ENCODE measurements at places on chromosomes 1 and 21.

DNA sequence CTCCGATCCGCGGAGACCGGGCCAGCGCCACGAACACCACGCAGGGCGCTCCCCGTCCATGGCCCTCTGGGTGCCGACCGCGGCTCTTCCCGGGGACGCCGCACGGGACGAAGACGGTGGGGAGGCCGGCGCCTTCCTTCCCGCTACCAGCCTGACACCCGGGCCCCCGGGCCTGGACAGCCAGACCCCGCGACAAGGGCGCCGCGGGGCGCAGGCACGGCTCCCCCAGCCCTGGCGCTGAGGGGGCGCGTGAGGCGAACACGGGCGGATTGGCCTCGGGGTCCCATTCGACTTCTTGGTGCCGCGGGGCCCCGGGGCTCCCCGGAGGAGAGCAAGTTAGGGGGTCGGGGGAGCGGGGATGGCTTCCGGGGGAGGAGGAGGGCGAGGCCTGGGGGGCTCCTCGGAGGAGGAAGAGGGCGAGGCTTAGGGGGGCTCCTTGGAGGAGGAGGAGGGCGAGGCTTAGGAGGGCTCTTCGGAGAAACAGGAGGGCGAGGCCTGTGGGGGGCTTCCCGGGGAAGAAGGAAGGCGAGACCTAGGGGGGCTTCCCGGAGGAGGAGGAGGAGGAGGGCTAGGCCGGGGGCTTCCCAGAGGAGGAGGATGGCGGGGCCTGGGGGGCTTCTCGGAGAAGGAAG, 537 bp upstream of the KLHL17 start:
- DNase-seq, result no peak

DNA sequence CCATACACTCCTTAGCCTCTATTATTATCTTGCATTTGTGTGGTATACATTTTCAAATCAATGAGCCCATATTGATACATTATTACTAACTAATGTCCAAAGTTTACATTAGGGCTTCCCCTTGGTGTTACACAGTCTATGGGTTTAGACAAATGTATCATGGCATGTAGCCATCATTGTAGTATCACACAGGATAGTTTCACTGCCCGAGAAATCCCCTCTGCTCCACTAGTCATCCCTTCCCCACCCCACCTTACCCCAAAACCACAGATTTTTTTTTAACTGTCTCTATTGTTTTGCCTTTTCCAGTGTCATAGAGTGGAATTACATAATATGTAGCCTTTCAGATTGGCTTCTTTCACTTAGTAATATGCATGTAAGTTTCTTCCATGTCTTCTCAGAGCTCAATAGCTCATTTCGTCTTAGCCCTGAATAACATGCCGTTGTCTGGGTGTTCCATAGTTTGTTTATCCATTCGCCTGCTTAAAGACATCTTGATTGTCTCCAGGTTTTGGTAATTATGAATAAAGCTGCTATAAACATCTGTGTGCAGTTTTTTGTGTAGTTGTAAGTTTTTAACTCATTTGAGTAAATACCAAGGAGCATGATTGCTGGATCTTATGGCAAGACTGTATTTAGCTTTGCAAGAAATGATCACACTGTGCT, 86.4 kb upstream of the LYST start:
- no peak for DNase-seq

DNA sequence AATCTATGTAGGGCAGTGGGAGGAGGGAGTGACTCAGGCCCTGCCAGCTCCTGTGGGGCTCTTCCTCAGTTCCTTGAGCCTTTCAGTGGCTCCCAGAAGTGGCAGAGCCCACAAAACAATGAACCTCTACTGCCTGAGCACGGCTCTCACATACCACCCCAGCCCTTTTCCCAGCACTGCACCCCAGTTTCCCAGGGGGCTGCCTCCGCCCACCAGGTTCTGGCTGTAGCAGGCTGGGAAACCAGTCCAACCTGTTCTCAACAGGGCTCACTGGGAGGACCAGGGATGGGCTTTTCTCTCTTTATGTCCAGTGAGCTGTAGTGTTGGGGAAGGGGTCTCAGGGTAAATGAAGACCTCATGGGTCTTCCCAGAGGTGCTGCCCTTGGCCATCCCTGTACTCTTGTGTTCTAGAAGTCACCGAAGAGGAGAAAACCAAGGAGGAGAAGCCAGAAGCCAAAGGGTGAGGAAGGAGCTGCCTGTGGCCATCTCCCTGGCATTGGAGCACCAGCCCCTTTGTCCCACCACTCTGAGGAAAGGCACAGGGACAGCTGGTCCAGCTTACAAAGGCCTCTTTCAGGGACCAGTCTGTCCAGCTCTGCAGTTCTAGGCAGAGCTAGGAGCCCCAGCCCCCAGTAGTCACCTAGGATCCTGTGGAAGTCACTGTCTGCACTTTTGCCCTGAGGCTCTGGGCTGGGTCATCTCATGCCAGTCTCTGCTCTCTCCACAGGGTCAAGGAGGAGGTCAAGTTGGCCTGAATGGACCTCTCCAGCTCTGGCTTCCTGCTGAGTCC, 3.5 kb downstream of the MARCKSL1 start:
- no peak for DNase-seq

DNA sequence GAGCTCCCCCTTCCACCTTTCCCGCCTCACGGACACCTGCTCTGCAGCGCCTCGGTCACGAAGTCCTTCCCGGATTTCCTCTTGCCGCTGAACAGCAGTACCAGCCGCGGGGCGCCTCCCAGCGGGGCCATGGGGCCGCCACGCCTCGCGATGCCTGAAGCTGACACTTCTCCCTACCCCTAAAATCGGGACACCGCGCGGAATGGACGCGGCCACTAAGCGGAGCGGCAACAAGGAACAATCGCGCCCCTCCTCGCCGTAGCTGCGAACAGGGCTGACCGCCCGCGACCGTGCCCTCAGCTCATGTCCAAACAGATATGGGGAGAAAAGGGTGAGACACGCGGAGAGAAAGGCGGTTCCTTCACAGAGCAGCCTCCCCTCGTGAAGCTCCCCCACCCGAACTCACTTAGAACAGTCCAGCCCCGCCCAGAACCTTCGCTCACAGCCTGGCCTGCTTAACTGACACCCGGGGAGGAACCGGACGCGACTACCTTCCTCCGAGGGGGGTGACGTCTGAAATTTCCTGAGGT, at the start of gene PMVK:
Gene PMVK (minus strand): TSS at position 165 of the 530 bp plus-strand sequence. CDS start 34 bp downstream, at position 131.
- DNase-seq, result peak; percentile 92

DNA sequence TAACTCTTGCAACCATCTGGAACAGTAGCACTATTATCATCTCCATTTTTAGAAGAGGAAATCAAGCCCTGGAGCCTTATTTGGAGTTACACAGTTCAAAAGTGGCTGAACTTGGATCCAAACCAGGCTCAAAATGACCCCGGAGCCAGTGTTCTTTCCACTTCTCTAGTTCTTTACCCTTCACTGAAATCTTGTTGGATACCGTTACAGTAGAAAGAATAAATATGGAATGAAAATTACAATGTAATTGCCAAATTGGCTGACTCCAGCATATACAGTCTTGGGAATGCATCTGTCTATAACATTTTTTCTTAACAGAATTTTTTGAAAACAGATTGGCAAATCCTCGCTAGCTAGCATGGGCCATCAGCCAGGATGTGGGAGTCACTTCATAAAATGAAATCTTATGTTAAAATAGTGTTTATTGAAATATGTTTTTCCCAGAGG, 261.4 kb downstream of the CTH start:
- no peak for DNase-seq

GRCh38 chr1:42334240-42335049, 590 bp downstream of the FOXJ3 start:
- DNase-seq, result no peak

DNA sequence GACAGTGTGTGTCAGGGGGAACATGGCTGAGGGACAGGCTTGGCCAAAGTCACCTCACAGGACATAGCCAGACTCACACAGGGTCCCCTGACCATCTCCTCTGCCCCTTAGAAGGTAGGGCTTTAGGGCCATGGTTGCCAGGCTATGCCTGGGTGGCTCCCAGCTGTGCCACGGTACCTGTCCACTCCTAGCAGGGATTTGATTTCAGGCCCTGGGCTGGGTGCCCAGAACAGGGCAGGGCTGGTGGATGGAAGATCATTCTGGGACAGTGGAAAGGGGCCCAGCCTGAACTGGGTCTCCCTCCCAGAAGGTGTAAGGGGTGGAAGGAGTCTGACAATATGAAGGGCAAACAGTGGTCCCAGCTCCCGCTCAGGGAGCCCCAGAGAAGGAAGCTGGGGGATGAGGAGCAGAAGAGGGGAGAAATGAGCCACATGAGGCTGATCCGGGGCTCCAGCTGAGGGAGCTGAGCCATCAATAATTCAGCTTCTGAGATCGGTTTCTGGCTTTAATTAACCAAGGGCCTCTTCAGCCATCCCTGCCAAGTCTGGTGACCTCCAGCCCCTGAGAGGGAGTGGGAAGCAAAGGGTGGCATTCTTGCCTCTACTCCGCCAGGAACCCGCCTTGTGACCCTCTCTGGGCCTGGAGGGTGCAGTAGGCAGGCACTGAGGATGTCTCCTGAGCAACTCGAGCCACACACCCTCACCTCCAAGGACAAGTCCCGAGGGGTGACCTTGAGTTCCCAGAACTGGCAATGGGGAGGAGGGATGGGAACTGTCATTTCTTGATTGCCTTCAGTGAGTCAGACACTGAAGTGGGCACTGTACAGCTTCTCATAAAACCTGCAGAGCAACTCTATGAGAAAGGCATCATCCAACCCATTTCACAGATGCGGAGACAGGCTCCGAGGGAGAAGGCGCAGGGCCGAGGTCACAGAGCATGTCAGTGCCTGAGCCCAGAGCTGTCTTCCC, 2.1 kb downstream of the CD164L2 start:
- no peak for DNase-seq

DNA sequence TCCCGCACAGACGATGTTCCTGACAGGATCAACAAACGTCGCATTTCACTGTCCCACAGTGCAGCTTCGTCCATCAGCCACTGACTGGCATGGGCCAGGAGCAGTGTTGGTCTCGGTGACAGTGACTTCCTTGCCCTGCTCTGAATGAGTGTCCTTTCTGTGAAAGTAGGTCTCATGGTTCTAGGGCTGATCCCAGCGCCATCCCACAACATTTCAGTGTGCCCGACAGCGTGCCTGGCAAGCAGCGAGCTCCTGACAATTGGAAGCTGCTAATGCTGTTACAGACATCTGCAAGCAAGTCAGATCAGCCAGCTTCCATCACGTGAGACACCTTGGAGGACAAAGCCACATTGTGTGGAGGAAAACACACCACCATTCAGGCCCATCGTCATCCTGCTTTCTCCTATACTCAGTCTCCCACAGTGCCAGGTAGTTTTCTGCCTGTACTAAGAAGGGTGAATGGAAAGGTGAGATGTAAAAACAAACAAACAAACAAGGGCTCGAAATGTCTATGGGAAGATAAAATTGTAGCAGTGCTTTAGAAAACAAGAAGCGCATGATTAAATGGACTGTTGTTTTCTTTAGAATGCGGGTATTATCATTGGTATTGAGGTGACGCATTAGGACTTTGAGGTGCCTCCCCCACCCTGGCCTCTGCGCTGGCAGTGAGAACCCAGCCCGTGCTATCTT, 21.9 kb downstream of the ERRFI1 start:
- DNase-seq, result no peak

- no peak for DNase-seq
These were observed 318.5 kb upstream of the DUSP10 start for GRCh38 chr1:222060210-222060916.

DNA sequence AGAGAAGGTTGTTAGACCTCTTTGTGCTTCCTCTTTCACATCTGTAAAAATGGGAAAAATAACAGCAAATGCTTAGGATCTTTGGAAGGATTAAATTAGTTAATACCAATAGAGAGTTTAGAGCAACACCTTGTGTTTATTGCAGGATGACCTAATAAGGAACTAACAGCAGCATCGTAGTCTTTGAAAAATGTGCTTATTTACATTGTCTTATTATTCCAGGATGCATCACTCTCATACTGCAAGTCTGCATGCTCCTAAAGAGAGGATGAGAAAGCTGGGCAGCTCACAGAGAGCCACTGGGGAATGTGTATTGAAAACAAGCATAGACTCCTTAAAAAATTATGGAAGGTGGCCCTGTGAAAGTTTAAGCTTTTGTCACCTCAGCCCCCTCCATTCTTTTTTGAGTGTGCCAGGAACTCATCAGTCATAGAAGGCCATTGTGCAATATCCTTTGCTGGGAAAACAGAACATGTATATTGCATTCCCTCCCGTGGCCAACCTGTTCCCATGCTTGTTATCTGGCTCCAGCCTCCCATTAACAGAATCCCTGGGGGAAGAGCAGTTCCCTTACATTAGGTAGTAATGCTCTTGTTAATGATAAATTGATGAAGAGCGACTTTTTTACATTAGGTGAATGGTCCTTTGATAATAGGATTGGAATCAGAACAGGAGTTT, 180.7 kb downstream of the ZNF326 start:
- no peak for DNase-seq

- no peak for DNase-seq
These were observed 130.3 kb upstream of the C21orf91 start for GRCh38 chr21:17949421-17949820.

DNA sequence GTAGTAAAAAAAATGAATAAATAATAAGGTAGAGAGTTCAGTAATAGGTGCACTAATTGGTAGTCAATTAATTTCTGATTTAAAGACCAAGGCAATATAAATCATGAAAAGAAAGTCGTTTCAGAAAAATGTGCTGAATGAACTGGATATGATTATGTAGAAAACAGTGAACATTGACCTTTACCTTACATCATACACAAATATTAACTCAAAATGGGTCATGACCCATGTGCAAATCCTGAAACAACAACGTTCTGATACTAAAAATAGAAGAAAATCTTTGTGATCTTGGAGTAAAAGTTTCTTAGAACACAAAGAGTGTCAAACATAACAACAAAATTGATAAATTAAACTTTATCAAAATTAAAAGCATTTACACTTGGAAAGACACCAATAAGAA, 39.1 kb downstream of the COL11A1 start:
- no peak for DNase-seq

GRCh38 chr1:173057984-173058383, 7.2 kb upstream of the TNFSF18 start:
- no peak for DNase-seq

GRCh38 chr1:64734287-64734652, 10.6 kb upstream of the RAVER2 start:
- no peak for DNase-seq

GRCh38 chr1:75126611-75127101, 7.5 kb upstream of the LHX8 start:
- DNase-seq, result no peak

DNA sequence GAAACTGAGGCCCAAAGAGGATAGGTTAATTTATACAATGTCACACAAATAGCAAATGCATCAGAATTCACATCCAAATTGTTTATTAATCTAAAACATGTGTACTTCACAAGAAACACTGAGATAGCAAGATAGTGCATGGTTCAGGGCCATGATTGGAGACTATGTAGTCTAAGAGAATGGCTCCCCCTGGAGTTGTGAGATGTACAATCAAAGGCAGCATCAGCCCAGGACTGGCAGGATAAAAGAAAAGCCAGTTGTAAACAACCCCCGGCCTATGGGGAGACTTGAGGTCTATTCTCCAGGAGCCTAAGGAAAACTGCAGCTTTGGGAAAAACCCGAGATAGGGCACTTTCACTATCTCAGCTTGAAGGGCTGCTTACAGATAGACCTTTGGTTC, 511.0 kb downstream of the OMA1 start:
- no peak for DNase-seq

Measured in activated T-cell treated with anti-CD3 and anti-CD28 coated beads for 4 hours (primary cell).